Large intestine (tissue), 12 donors: ENCODE measurements at places on chromosomes 11 and 22. TPM values are rescaled to one million over a fixed set of nuclear protein-coding genes. Genes with fewer than 3 reads are reported as not detected.

DNA sequence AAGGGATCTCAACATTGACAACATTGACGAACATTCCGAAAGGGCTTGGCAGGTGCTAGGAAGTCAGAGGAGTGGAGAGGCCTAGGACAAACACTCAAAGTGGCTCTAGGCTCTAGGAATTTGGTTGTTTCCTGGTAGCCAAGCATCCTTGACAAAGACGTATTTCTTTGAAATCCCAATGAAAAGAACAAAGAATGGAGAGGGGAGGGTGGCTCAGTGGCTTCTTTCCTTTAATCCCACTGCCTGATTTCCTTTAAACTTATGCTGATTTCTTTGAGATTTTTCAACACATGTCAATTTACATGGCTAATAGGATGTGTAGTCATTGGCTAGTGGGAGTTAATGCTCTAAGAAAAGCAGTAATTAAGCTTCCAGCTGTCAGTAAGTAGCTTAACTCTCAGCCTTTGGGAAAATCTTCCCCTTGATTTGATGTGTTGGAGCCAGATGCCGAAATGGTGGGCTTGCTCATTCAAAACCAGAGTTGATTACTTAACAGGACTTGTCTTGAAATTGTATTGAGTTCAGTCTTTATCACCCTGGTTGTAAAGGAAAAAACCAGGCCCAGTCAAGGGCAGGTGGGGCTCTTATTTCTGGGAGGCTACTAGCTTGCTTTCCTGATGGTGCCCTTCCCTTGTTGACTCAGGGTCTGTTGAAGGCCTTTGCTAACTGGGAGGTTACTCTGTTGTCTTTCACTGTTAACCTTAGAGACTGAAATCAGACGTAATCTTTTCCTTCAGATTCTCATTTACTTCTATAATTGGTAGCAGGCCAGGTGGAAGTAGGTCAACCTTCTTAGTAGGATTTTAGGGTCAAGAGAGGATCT, 44.6 kb upstream of the SORL1-AS1 start:
- H3K27me3 ChIP-seq: no peaks in the 10 kb centered on the region
- H3K27ac ChIP-seq: no peak overlapping the region
- H3K36me3 ChIP-seq: peaks cover 39% of the 10 kb centered on the region
- DNase-seq: peak; percentile 27

- peak within 1 kb of the TSS; percentile 24 for H3K4me3 ChIP-seq
- H3K27ac ChIP-seq: no peak within 1 kb of the TSS
- DNase-seq: peak; percentile 19
- no peaks in the 10 kb centered on the region for H3K4me1 ChIP-seq
These were observed at the start of gene RIC3 for GRCh38 chr11:8168485-8169257. RIC3 (minus strand) TSS chr11:8169025; CDS start chr11:8168989, 36 bp downstream.

GRCh38 chr11:126194121-126194543, 17.3 kb downstream of the RPUSD4 start:
- H3K4me1 ChIP-seq: no peaks in the 10 kb centered on the region
- no peak overlapping the region for H3K27ac ChIP-seq
- DNase-seq: peak; percentile 38
- peaks cover 57% of the 10 kb centered on the region for H3K36me3 ChIP-seq

- peaks cover 56% of the 10 kb centered on the region for H3K36me3 ChIP-seq
- no peak for DNase-seq
- no peaks in the 10 kb centered on the region for H3K27me3 ChIP-seq
- no peak overlapping the region for H3K4me3 ChIP-seq
These were observed 3.1 kb downstream of the TOMM22 start for GRCh38 chr22:38684895-38685294.

DNA sequence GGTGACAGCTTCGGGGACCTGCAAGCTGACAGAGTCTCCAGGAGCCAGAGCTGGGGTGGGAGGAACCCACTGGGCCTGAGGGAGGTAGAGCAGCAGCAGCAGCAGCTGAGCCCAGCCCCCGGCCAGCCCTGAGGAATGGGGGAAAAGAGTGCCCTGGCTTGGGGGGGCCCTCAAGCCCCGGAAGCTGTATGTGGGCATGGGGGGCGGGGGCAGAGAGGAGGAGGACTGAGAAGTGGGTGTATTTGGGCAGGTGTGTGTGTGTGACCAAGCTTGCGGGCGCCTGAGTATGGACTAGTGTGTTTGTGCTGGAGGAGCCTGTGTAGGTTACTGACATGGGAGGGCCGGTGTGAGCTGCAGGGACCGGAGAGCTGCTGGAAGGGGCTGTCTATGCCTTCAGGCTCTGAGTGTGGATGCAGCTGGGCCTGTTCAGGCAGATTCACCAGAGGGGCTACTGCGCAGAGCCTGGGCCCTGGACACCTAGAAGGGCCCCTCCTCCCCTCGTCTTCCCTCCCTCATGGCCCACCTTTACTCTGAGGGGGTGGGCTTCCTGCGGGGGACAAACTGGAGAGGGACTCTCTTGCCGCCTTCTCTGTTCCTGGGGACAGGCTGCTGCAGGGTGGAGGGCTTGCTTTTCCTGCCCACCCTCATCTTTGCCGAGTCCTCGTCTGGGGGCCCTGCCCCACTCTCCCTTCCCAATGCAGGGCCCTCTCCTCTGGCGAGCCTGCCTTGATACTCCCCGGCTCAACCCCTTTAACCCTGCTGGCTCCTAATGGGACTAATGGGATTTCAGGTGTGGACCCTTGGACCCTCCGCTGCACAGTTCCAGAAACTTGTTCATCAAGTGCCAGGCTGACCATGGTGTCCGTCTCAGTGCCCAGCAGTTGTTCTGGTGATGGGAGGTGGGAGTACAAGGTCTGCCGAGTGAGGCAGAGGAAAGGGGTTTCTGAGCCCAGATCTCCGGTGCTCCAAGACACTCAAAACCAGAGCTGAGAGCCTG, 28.2 kb downstream of the ST3GAL4 start:
- no peak overlapping the region for H3K27ac ChIP-seq
- H3K4me1 ChIP-seq: no peaks in the 10 kb centered on the region
- no peak for DNase-seq
- H3K4me3 ChIP-seq: no peak overlapping the region

DNA sequence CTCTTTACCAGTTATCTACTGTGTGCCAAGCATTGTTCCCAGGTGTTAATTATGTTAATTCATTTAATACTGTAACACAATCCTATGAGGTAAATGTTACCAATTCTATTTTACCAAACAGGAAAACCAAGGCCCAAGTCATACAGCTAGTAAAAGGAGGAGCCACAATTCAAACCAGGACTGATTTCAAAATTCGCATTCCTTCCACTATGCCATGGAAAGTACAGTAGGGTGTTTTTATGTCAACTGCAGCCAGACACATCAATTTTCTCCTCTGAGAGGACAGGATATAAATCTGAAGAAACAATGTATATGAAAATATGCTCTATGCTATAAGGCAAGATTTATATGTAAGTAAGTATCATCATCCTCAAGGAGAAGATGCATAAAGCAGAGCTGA, 104.3 kb downstream of the RPL27A start:
- H3K4me1 ChIP-seq: peaks cover 5% of the 10 kb centered on the region
- H3K27me3 ChIP-seq: no peaks in the 10 kb centered on the region
- H3K36me3 ChIP-seq: no peaks in the 10 kb centered on the region
- no peak overlapping the region for H3K4me3 ChIP-seq
- DNase-seq: no peak

- DNase-seq: no peak
- H3K4me1 ChIP-seq: no peaks in the 10 kb centered on the region
- peaks cover 2% of the 10 kb centered on the region for H3K36me3 ChIP-seq
- no peaks in the 10 kb centered on the region for H3K27me3 ChIP-seq
- H3K27ac ChIP-seq: no peak overlapping the region
These were observed 83.7 kb downstream of the EXT2 start for GRCh38 chr11:44179173-44179572.

Gene DGAT2
- polyA plus RNA-seq: 70.2 TPM
